ENCODE measurements at places on chromosomes 4 and X.

DNA sequence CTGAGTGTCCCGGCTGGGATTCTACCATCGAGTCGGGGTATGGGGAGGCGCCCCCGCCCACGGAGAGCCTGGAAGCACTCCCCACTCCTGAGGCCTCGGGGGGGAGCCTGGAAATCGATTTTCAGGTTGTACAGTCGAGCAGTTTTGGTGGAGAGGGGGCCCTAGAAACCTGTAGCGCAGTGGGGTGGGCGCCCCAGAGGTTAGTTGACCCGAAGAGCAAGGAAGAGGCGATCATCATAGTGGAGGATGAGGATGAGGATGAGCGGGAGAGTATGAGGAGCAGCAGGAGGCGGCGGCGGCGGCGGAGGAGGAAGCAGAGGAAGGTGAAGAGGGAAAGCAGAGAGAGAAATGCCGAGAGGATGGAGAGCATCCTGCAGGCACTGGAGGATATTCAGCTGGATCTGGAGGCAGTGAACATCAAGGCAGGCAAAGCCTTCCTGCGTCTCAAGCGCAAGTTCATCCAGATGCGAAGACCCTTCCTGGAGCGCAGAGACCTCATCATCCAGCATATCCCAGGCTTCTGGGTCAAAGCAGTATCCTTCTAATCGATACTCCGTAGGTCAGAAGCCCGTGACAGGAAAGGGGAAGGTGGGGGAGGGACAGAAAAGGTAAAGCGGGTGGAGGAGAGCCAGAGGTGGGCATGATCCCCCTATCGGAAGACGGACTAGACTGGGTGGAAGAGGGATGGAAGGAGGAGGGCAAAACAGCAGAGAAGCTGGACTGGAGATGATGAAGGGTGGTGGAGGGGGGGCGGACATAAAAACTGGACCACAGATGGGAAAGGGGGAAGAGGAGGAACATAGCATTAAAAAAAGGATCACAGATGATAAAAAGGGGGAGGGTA lies 828 bp downstream of the TSPYL2 start:
- no peak for DNase-seq

- DNase-seq = no peak
These were observed 390.0 kb downstream of the GRXCR1 start for GRCh38 chr4:43282534-43282933.

DNA sequence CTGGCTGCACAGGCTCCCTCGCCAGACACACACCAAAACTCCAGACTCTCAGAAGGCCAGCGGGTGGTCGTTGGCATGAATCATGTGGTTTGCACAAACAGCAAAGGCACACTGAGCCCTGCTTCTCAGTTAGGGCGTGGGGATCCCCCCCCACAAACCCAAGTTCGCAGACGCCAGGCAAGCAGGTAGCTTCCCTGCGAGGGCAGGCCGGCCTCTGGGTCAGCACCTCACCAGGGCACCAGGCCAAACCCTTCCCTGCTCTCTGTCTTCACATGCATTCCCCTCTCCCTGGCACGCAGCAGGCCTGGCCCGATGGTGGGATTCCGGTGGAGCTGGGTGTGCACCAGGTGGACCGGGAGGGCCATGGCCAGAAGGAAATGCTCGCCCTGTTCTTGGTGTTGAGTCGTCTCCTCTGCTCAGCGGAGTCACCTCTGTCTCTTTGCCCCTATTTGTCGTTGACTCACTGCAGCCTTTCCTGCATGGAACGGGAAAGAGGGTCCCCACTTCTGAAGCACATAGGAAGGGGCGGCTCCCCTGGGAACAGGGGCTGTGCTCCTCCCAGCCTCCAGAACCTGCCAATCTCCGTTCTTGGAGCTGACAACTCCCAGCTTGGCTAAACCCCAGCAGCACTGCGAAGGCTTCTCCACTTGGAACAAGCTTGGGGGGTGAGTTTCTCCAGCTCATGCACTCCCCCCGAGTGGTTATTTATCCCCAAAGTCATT lies 51.4 kb downstream of the SORCS2 start:
- DNase-seq = no peak

GRCh38 chr4:87553182-87553581 lies 24.0 kb upstream of the SPARCL1 start:
- DNase-seq = no peak

DNA sequence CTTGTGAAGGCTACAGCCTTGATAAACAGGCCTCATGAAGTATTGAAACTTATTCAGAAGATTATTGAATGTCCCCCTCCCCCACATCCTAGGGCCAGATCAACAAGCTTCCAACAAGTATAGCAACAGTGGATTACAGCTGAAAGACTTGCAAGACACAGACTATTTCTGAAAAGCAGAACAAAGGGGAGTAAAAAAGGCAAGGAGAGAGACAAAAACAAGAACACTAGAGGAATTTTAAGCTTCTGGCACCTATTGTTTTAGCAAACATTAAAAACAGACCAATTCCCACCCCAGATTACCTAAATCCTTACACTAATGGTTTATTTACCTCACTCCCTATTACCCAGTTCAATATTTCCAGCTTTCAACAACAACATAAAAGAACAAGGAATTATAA lies 446.3 kb upstream of the FSTL5 start:
- no peak for DNase-seq

GRCh38 chrX:101252634-101253033 lies 33.0 kb downstream of the DRP2 start:
- DNase-seq = no peak

DNA sequence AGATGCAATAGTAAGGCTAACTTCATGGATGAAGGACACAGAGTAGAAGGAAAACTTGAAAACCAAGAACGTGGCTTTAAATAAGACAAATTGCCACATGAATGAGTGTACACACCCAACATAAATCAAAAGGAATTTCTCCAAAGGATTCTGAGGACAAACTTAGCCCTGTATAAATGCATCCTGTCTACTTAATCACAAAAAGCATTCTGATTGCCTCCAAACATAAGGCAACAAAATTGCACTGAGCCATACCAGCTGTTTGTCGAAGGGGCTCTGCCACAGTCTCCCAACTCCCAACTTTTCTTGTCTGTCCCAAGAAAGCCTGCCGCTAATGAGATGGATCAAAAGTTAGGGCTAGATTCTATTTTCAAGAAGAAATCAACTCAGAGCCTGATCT lies 194.3 kb downstream of the SOWAHB start:
- no peak for DNase-seq

DNA sequence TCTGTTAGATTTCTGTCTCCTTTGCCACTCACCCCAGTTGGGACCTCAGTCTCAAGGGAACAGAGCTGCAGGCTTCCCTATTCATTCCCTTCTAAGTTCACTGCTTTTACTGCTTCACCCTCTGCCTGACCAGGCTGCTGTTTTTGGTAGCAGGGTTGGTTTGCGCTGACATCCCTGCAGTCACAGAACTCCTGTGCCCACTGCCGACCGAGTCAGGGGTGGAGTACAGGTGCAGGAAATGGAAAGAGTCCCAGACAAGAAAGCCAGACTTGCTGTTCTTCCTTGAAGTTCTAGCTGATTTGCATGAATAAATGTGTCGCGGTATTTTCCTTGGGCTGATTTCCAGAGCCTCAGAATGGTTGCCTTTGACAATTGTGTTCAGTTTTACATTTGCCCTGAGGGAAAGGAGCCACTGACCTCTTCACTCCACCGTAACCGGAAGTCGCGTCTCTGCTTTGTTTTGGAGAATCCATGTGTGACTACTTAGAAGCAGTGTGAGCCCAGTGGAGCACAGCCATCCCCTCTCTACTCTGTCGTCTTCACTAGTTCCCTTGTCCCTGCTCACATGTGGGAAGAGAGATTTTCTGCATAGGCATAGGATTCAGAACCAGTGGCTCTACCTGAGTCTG lies 84.8 kb downstream of the TNIP2 start:
- DNase-seq = no peak

DNA sequence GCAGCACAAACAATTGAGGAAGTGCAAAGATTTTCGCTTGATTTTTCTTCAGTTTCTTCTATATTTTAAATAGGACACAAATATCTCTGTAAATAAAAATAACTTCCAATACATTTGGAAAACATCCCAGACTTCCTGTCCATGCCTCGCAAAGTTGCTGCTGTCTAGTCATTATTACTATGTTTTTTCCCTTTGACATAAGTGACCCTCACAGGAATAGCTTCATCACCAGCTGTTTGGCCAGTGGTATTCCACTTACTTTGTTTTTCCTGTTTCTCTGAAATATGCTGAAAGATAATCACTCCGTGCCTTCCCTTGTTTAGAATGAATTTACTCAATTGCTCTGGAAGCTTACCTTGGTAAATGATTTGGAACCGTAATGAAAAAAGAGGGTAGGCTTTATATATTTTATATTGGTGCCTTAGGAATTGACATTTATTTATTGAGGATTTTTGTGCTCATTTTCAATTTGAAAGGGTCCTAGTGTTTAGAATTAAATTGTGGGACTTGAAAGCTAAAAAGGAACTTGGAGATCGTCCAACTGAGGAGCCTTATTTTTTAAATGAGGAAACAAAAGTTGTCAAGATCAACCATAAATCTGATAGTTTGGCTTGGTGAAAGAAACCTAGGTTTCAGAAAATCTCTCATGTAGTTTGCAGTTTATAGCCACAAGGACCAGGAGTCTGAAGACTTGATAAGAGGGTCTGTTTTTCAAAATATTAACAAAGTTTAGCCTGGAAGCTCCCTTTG lies 65.6 kb downstream of the CDKL5 start:
- no peak for DNase-seq

DNA sequence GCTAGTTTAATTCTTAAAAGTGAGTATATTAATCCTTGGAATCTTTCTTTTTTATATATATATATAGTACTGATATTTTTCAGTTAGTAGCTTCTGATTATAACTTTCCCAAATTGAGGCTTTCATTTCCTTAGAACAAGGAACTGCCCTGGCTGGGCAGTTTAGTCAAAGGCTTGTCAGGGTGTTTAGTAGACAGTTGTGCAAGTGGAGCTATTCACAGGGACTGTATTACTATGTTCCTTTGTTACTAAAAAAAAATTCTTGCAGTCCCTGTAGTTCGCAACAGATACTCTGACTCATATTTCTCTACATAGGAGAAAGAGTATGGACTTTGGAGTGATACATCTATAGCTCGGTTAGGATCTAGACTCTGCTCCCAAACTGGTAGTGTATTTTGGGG lies 20.8 kb downstream of the USO1 start:
- no peak for DNase-seq
